ENCODE measurements at places on chromosomes 1 and 21. TPM values are rescaled to one million over a fixed set of nuclear protein-coding genes. Genes with fewer than 3 reads are reported as not detected.

The ZNF648 gene
- 0.13 TPM for total RNA-seq

The KCNN3 gene
- total RNA-seq, result not detected

- no peak overlapping the region for H3K4me3 ChIP-seq
- peaks cover 29% of the 10 kb centered on the region for H3K4me1 ChIP-seq
- H3K36me3 ChIP-seq, result no peaks in the 10 kb centered on the region
- no peak overlapping the region for H3K27ac ChIP-seq
Observed at GRCh38 chr1:9630331-9631111, 21.0 kb upstream of the PIK3CD start.

GRCh38 chr1:61568460-61569302 lies 156.3 kb downstream of the TM2D1 start:
- H3K27me3 ChIP-seq, result no peaks in the 10 kb centered on the region
- H3K27ac ChIP-seq, result no peak overlapping the region
- no peak overlapping the region for H3K4me3 ChIP-seq
- H3K4me1 ChIP-seq, result no peaks in the 10 kb centered on the region

GRCh38 chr1:16151995-16152384 lies 3.9 kb downstream of the EPHA2 start:
- peak overlapping the region; percentile 92 for H3K4me3 ChIP-seq
- H3K36me3 ChIP-seq, result peaks cover 26% of the 10 kb centered on the region
- H3K27ac ChIP-seq, result peak overlapping the region; percentile 86
- H3K4me1 ChIP-seq, result peaks cover 79% of the 10 kb centered on the region

DNA sequence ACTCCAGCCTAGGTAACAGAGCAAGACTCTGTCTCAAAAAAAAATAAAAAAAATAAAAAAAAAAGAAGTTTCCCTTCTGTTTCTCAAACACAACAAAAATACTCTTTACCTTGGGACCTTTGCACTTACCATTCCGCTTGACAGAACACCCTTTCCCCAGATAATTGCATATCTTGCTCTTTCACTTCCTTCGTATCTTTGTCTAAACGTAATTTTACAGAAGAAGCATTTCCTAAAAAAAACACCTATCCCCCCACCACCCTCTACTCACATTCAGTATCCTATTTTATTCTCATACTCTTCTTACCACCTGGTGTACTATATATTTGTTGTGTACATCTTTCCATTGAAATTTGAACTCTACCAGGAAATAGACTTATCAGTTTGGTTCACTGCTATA lies 32.7 kb downstream of the ASH1L start:
- H3K27me3 ChIP-seq, result no peaks in the 10 kb centered on the region
- no peak overlapping the region for H3K4me3 ChIP-seq
- H3K36me3 ChIP-seq, result no peaks in the 10 kb centered on the region
- DNase-seq, result no peak
- H3K27ac ChIP-seq, result no peak overlapping the region

- H3K4me3 ChIP-seq, result no peak overlapping the region
- H3K27me3 ChIP-seq, result peaks cover 16% of the 10 kb centered on the region
- no peaks in the 10 kb centered on the region for H3K36me3 ChIP-seq
- no peak for DNase-seq
- no peak overlapping the region for H3K27ac ChIP-seq
Observed at GRCh38 chr21:44378646-44379514, 25.5 kb downstream of the TRPM2 start.

DNA sequence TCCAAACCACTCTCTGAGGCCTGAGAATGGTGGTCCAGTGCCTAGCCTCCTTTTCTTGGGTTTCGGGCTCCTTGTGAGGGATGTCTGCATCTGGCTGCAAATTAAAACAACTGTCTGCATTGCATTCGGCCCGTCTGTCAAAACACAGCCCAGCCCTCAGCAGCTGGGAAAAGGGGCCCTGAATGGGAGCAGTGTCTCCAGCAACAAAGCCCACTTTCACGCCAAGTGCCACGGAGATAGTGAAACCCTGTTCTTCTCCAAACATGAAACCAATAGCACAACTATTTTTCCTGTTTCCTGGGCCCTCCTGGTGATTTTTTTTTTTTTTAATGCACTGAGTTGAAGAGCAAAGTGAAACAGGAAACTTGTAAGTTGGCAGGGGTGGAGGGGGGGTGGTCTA lies 138.4 kb downstream of the PLXNA2 start:
- no peaks in the 10 kb centered on the region for H3K27me3 ChIP-seq
- no peak for DNase-seq
- H3K4me1 ChIP-seq, result peaks cover 47% of the 10 kb centered on the region

All from HepG2 (cell line).